ENCODE measurements at places on chromosomes 11 and 22.
A peak's percentile ranks its signal among the peaks of the same experiment; 100 is the strongest.

DNA sequence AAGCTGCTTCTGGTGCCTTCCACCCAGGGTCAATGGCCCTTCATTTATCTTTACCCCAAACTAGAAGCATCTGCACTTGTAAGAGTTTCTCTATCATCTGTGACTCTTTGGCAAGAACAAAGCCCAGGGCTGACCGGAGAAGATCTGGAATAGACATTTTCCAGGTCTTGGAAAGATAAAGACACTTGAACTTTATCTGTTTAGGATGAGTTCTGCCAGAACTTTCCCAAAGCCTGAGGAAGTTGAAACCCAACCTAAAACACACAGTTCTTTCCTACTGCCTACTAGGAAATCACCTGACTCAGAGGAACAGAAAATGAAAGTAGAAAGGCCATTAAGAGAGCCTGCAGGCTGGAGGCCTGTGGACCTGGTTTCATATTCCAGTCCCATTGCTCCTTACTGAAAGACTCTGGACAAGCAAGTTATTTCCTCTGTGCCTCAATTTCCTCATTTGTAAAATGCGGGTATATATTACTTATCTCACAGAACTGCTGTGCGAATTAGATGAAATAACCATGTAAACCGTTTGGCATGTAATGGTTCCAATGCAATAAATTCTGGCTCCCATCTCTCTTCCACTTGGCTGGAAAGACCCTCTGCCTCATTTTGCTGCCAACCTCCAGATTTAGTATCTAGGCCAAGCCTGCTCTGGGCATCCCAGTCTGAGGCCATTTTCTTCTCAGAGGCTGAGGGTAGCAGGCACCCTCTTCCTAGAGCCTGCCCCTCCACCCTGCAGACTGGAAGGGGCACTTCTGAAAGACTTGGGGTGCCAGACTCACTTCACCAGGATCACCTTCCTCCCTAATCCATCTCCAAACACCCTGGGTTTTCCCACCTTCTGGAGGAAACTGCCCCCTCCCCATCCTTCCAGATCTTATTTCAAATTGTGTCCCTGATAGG lies 1.2 kb downstream of the UBE2L6 start:
- DNase-seq = no peak

DNA sequence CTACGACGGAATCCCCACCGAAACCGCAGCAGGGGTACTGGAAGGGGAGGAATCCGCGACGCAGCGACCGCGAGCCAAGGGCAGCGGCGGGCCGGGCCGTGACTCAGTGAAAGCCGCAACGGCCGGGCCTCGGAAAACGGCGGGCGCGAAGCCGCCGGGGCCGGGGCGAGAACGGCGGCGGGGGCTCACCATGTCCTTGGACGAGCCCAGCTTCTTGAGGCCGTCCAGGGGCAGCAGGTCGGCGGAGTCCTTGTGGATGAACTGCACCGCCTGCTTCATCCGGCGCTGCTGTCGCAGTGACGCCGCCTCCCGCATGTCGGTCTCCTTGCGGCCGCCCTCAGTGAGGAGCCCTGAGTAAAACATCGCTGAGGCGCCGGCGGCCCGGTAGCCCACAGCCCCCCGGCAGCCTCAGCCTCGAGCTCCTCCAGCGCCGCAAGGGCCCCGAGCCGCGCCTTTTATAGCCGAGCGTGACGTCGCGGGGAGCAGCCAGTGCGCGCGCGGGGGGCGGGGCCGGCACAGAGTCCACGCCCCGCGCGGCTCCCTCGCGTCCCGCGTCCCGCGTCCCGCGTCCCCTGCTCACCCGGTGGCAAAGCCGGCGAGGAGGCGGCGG lies at the start of gene NRIP3:
Gene NRIP3, minus strand, starts transcription at position 429 of the 610 bp plus-strand sequence. Its CDS starts 66 bp downstream, at position 363.
- DNase-seq = peak; percentile 91

GRCh38 chr11:67252831-67253239 lies 13.4 kb upstream of the GRK2 start:
- no peak for DNase-seq

- DNase-seq = no peak
Observed at GRCh38 chr11:17585911-17586695, 39.0 kb downstream of the OTOG start.

- no peak for DNase-seq
Observed at GRCh38 chr11:108501396-108501795, 3.2 kb upstream of the POGLUT3 start.

GRCh38 chr22:49564666-49565515 lies 262.8 kb downstream of the BRD1 start:
- DNase-seq = no peak

GRCh38 chr11:27757953-27758352 lies 57.7 kb upstream of the BDNF start:
- DNase-seq = no peak

- no peak for DNase-seq
Observed at GRCh38 chr11:119505861-119506260, 82.9 kb upstream of the THY1 start.

GRCh38 chr22:43901976-43902643 lies 10.3 kb upstream of the PNPLA5 start:
- DNase-seq = no peak

DNA sequence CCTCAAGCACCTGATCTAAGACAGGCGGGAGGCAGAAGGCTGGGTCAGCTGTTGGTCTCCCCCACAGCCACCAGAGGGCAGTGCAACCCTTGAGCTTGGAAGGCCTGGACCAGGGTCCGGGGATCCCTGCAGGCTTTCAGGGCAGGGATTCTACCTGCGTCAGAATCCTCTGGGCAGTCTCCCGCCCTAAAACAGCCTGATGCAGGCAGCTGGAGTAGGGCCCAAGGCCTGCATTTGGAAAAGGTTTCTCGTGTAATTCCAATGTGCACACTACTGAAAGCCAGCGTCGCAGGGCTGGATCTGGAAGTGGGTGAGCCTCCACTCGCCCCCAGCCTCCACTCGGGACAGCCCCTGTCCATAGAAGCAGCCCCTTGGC lies 31.8 kb downstream of the BID start:
- DNase-seq = peak; percentile 73

- no peak for DNase-seq
Observed at GRCh38 chr11:10609636-10610035, 41.2 kb upstream of the LYVE1 start.

DNA sequence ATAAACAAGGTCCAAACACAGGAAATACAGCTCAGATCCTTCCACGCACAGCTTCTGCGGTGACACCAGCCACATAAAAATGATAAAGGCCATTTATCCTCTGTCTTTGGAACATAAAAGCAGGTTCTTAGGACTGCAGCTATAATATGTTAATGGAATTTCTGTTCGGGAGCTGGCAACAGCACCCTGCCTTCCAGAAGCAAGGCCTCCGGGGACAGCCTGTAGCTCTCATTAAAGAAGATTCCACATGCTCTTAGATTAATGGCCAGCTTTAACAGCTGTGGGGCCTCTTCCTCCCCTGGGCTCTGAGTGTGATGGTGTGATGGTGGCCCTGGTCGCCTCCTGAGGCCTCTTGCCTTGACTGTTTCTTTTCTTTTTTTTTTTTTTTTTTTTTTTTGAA lies 137.3 kb downstream of the CACNA1I start:
- DNase-seq = no peak

- no peak for DNase-seq
Observed at GRCh38 chr11:16880184-16880801, 133.9 kb downstream of the PLEKHA7 start.

DNA sequence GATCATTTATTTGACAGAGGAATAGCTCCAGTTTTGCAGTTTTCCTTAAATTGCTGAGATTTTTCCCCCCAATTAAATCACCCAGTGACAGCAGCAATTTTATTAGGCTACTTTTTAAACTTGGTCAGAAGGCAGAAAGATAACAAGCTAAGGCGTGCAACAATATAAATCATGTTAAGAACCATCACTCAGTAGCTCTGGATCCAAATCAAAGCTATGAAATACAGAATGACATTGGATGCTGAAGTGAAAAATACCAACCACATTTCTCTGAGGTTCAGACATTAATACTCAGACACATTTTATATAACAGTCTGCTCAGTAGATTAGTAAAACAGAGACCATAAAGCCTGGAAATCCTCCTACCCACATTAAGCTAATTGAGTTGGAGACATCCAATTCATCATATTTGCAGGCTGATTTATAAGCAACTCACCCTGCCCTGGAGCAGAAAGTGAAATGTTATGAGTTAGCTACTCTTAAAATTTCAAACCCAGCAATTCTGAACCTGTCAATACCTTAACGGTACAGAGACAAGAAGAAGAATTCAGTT lies 1108.4 kb downstream of the DLG2 start:
- no peak for DNase-seq

DNA sequence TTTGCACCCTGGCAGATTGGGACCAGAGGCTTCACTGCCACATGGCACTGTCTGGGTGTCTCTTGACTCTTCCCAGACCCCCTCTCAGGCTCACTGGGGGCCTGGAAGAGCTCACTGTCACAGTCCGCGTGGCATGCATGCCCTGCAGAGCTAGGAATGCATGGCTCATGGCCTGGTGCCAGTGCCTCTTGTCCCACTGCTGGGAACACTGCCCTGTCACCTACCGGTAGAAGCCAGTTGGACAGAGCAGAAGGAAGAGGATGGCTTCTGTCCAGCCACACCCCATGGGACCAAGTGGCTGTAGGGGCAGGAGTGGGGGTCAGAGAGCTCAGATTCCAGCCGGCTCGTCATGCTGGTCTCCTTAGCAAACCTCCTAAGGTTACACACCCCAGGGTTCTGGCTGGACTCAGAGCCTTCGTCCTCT lies 29.7 kb downstream of the MB start:
- no peak for DNase-seq

Measured in CD8-positive, alpha-beta T cell (primary cell).